ENCODE measurements at places on chromosomes 2 and 18.

- no peak for DNase-seq
Observed at GRCh38 chr2:208725280-208725679, 318.7 kb downstream of the PTH2R start.

DNA sequence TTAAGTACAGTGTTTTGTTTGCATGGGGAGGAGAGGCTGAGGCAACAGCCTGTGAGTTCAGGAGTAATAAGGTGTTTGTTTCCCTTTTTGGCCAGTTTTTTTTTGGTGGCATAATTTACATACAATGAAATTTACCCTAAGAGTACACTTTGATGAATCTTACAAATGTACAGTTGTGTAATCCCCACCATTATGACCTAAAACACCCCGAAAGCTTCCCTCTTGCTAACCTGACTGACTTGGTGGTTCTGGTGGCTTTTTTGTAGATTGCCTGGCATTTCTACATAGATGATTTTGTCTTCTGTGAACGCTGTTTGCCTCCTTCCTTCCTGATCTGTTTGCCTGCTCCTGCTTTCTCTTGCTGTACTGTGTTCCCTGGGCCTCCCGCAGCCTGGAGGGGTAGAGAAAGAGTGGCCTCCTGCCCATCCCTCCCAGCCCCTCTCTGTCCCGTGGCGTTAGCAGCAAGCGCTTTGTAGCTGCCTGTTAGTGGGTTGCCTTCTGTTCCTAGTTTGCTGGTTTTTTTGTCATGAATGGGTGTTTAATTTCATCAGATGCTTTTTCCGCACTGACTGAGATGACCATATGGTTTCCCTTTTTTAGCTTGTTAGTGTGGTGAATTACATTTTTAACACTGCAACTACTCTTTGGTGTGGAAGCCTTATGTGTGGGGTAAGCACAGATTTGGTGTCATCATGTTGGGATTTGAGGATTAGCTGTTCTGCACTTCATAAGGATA, 32.1 kb downstream of the ASAP2 start:
- no peak for DNase-seq

- DNase-seq: no peak
Observed at GRCh38 chr2:164046040-164046439, 310.2 kb upstream of the FIGN start.

- DNase-seq: no peak
Observed at GRCh38 chr2:47205576-47206141, 50.6 kb upstream of the STPG4 start.

DNA sequence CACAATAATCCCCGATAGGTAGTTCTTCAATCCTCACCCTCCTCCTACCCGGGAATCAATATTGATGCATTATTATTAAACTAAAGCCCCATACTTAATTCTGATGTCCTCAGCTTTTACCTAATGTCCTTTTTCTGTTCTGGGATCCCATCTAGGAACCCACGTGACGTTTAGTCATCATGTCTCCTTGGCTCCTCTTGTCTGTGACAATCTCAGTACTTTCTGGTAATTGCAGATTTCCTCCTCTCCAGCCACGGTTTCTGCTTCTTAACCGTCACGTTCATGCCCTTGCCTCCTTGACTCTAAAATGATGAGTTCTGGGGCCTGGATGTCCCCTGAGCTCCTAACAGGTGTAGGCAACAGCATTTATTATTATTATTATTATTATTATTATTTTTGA, 2.9 kb upstream of the DGKD start:
- no peak for DNase-seq

- no peak for DNase-seq
Observed at GRCh38 chr18:42296723-42297122, 341.7 kb downstream of the PIK3C3 start.

DNA sequence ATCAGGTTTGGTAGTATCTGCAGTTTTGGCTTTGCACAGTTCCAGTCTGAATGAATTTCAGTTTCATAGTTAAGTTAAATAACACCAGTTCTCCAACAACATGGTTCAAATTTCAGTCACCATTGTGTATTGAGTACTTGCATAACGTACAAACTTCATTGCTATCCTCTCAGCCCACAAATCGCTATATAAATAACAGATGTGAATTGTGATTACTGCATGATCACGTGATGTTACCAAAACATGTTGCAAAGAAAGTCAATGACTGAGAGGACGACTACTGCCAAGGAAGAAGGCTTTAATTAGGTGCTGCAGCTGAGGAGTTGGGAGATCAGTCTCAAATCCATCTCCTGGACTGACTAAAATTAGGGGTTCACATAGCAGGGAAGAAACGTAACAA, 48.2 kb downstream of the COL4A4 start:
- no peak for DNase-seq

- DNase-seq: no peak
Observed at GRCh38 chr2:100178085-100178788, 35.8 kb upstream of the AFF3 start.

DNA sequence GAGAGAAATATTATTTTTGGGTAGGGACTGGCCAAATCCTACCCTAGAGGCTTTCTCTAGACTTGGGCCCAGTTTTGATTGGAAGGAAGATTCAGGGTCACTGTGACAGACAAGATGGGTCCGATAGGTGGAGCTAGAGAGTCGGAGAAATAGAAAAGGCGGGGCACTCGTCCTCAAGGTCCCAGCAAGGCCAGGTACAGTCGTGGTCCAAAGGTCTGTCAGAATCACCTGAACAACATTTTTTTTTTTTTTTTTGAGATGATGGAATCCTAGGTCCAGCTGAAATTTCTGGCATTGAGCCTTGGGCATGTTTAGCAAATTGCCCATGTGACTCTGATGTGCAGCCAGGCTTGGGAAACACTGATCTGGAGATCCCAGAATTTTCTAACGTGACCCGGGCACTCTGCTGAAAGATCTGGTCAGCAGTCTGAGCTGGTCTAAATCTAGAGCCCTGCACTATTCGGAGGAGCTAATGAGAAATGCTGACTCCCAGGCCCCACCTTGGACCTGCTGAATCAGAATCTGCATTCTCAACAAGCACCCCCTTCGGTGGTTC, 23.0 kb upstream of the NTSR2 start:
- DNase-seq: no peak

- DNase-seq: no peak
Observed at GRCh38 chr2:197216361-197216979, 94.1 kb downstream of the ANKRD44 start.

Data from right lung (tissue), 10 donors.